ENCODE measurements at places on chromosomes 16 and 17.
A peak's percentile ranks its signal among the peaks of the same experiment; 100 is the strongest.

DNA sequence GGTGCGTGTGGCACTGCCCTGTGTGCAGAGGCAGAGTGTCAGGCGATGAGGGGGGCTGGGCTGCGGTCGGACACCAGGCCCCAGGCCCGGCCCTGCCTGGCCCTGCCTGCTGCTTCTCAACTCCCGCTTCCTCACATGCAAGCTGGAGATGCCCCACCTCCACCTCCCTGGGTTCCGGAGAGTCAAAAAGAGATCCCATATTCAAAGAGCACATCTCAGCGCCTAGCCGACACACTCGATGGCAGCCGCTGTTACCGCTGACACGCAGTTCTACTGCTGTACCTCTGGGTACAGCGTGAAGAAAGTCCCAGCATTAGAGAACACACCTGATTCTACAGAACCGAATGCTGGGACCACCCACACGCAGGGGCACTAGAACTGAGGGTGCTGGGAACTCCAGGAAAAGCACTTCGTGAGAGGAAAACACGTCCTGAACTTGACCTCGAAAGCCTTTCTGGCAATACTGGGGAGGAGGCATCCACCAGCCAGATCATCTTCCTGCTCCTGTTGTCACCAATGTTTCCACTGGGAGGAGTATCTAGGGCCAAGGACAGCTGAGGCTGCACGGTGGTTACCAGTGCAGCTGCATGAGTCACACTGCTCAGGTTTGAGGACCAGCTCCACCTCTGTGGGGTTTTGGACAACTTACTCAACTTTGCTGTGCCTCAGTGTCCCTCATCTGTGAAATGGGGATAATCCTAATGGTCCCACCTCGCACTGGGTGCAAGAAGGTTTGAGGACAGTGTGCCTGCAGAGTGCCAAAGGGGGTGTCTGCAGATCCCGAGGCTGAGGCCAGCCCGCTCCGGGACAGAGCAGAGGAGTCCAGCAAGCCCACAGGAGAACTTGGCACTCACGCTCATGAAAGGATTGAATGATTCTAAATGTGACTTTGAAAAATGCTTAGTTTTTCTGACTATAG is 100.4 kb upstream of the DNAH17 start:
- no peak for DNase-seq

GRCh38 chr17:50273654-50274040 is 619 bp upstream of the TMEM92 start:
- DNase-seq = no peak

DNA sequence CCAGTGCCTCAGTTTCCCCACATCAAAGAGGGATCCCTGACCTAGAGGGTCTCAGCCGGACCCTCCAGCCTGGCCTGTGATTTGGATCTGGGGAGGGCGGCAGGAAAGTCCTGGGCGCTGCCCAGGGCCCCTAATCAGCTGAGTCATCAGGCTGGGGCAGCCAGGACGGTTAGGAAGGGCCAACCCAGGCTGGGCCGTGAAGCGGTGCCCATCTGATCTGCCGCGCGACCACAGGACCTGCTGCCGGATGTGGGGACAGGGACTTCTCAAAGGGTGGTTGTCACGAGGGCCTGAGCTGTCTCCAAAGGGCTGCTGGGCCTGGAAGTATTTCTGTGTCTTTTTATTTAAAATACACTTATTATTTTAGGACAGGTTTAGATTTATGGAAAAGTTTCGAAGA is 4.4 kb downstream of the TPSAB1 start:
- no peak for DNase-seq

DNA sequence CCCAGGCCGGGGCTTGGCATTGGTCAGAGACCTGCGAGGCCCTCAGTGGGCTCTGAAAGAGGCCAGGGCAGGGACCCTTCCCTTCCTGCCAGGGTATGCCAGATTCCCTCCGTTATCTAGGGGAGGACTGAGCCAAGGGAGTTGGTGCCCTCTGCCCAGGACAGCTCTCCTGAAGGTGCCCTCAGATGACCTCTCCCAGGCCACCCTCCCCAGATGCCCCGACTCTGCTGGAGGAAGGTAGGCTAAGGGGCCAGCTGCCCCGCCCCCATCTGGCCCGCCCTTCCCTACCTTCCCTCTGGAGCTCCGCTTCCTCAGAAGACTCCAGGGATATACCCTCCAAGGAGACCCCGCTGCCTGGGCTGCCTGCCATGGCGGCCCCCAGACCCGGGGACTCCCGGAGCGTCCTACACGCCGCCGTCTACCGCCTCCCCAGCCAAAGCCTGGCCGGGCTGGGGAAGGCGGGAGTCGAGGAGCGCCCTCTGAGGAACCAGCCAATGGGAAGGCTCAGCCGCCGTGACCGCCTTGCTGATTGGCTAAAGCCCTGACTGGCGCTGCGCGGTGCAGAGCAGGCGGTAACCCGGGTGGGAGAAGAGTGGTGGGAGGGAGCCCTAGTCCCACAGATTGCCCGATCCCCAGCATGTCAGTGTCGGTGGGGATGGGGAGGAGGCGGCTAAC is 7.0 kb downstream of the MPP2 start:
- DNase-seq = peak; percentile 53

GRCh38 chr16:17555176-17555575 is 84.4 kb upstream of the XYLT1 start:
- no peak for DNase-seq

- no peak for DNase-seq
Measured at GRCh38 chr16:15051387-15051951, 4.4 kb downstream of the NTAN1 start.

DNA sequence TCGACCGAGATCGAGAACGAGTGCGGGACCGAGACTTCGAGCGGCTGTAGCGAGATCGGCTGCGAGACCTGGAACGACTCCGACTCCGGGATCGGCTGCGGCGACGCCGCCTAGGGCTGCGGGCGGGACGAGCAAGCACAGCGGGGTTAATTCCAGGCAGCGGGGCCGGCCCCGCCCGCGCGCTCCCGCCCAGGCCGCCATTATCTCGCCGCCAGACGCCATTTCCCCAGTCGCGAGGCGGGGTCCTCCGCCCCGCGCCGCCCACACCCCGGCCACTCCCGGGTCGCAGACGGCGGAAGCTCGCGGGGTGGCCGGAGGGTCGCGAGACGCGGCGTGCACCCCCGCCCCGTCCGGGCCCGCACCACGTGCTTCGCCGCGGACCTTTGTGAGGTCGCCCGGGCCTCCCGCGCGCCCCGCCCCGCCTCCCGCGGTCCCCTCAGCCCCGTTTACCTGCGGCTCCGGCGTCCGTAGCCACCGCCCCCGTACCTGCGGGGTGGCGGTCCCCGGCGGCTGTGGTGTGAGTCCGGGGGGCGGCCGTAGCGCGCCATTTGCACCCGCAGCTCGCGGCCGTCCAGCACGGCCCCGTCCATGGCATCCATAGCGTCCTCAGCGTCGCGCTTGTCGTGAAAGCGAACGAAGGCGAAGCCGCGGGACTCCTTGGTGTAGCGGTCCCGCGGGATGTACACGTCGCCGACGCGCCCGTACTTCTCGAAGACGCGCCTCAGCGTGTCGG is 616 bp downstream of the SRSF2 start:
- no peak for DNase-seq

DNA sequence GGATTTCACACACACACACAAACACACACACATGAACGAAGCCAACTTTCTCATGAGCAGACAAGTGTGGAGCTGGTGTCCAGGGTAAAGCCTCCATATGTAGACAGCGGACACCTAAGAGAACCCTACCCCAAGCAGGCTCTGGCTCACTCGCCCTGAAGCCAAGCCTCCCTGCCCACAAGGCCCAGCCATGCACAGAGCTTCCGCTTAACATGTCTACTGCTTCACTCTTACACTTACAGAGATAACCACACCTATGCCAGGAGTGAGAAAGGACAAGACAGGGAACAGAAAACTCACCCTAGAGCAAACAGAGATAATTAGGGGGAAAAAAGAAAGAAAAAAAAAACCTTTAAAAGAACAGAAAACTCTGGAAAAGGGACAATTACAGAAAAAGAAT is 67.5 kb downstream of the CYTH1 start:
- DNase-seq = no peak

- no peak for DNase-seq
Measured at GRCh38 chr16:56682703-56683397, 580 bp downstream of the MT1X start.

DNA sequence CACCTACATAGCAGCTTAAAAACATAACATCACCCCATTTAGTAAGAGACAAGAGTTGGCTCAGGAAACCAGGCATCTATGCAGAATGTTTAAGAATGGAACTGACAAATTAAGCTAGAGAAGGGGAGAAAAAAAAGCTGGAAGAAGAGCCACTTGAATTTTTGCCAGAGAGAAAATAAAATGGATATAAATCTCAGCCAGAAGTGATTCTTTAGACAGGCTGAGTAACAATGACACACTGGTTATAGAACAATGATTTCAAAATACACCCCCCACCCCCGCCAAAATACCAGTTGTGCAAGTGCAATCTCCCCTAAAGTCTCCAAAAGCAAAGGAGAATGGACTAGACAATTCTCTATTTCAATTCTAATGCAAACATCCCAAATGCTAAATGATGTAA is 22.4 kb downstream of the LSM12 start:
- no peak for DNase-seq

- DNase-seq = no peak
Measured at GRCh38 chr16:11681556-11681955, 13.3 kb downstream of the SNN start.

DNA sequence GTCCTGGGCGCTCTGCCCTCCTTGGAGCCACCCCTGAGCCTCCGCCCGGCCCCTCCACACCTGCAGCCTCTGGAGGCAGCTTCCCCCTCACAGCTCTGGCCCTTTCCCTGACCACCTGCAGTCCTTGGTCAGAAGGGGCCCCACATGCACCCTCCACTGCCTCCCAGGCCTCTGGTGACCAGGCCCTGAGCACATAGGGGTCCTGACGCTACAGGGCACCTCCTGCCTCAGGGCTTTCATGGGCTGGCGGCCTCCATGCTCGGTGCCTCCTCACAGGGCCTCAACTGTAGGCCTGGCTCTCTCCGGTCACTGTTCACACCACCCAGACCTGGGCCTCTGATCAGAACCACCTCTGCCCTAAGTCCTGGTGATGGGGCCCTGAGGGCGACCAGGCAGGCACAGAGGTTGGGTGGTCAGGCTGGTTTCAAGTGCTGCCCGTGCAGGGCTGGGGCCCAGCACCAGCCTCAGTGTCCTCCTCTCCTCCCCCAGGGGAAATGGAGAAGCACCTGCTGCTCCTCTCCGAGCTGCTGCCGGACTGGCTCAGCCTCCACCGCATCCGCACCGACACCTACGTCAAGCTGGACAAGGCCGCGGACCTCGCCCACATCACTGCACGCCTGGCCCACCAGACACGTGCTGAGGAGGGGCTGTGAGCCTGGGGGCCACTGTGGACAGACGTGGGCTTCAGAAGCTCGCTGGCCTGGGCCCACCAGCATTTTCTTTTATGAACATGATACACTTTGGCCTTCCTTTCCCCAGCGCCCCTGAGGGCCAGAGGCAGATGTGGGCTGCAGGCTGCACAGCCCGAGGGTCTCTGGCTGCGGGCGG is 3.9 kb downstream of the APRT start:
- DNase-seq = no peak

GRCh38 chr16:88442727-88443576 is 10.1 kb upstream of the ZFPM1 start:
- peak; percentile 57 for DNase-seq

- no peak for DNase-seq
Measured at GRCh38 chr17:73141411-73141810, 23.4 kb upstream of the SSTR2 start.

GRCh38 chr17:40437095-40437732 is 6.0 kb upstream of the IGFBP4 start:
- no peak for DNase-seq

Measured in stimulated activated CD8-positive, alpha-beta memory T cell treated with anti-CD3 and anti-CD28 coated beads, Interleukin-4, amount 100 ng/mL, for 4 hours (primary cell).